Skeletal muscle cell (primary cell): ENCODE measurements at places on chromosomes 3 and 15.

DNA sequence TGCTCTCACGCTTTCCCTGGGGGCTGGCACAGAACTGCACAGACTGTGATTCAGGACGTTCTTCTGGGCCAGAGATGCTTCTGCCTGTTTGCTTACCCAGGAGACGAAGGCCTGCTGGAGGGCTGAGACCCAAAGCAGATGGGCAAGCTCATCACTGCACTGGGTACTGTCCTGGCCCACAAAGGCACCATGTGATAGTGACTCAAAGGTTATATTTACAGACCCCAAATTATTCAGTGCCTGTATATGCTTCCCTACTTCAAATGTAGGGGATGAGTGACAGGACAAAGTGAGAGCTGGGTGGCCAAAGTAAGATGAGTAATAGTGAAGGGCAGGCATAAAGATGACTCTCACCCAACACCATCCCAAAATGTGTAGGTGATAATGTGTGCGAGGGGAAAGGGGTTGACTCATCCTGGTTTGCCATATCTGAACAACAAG lies 127.4 kb downstream of the WDR76 start:
- DNase-seq: no peak

DNA sequence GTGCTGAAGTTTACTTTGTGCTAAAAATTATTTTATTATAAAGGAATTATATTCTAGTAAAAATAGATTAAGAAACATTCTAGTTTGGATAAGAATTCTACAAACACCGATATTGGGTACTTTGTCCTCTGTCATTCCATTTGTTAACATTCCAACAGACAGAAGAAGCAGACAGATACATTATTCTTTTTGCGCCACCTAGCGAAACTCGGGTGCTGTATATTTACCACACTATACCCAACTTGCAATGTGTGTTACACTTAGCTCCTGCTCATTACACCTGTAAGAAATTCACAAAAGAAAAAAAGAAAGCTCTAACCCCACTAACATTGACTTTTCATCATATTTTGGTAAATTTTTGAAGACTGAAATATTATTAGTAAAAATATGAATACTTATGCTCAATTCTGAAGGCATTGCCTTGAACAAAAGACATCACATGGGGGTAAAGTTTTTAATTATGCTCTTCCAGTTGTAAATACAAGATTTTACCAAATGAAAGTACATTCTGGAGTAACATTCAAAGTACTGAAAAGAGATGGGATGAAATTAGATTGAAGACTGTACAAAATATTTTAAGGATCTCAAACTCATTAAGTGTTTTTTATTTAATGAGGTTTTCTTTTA lies 136.5 kb upstream of the MLF1 start:
- DNase-seq: peak; percentile 20

GRCh38 chr3:103609472-103609871 lies 1174.7 kb downstream of the ZPLD1 start:
- DNase-seq: no peak

GRCh38 chr15:83561661-83562060 lies 92.3 kb upstream of the ADAMTSL3 start:
- no peak for DNase-seq

- DNase-seq: no peak
Observed at GRCh38 chr3:46960081-46960701, 16.4 kb downstream of the CCDC12 start.

GRCh38 chr3:167502401-167502800 lies 28.6 kb upstream of the SERPINI2 start:
- no peak for DNase-seq

- DNase-seq: no peak
Observed at GRCh38 chr3:8885536-8886316, 77.5 kb downstream of the RAD18 start.

DNA sequence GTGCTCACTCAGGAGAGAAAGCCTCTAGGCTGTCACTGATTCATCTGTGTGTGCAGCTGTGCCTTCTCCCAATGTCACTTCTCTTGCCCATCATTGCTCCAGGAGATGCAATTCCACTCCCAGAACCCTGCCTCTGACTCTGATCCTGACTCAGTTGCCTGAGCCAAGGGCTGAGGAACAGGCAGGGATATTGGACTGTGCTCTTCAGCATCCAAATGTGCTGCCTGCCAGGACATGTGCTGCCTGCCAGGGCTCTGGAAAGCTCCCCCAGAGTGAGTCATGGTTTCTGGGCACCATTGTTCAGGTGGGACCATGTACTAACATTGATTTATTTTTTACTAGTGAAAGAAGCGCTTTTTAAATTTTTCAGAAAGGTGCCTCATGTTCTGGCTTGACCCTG lies 71.0 kb downstream of the TRIM42 start:
- no peak for DNase-seq

DNA sequence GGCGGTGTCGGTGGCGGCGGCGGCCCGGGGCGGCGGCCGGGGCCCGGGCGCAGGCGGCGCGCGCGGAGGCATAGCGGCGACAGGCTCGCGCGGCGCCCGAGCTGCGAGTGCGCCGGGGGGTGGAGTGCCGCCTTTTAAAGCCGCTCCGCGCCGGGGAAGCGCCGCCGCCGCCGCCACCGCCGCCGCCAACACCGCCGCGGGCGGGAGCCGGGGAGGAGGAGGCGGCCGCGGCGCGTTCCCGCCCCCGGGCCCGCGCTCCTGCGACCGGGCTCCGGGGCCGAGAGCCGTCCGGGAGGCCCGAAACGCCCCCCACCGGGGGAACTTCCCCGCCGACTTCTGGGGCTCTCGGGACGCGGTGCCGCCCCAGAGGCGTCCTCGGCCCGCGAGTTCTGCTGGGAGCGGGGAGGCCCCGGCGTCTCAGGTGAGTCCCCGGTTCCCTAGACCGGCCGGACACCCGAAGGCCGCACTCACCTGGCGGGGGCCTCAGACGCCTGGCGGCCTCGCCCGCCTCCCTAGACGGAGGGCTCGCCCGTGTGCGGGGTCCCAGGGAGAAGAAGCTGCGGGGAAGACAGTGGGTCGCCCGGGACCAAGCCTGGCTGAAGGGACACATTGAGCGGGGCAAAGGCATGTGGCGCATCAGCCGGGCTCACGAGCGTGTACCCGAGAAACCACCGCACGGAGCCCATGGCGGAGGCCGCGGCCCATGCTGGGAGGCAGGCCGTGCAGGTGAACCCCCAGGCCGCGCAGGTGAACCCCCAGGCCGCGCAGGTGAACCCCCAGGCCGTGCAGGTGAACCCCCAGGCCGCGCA lies at the start of gene PCSK6:
TSS of gene PCSK6 (minus strand) at position 109 of the 809 bp plus-strand sequence. CDS start at position 72, 37 bp downstream.
- DNase-seq: no peak

- peak; percentile 69 for DNase-seq
Observed at GRCh38 chr3:58271901-58272501, 34.0 kb upstream of the RPP14 start.

GRCh38 chr3:17982211-17982880 lies 239.9 kb upstream of the TBC1D5 start:
- DNase-seq: no peak

- DNase-seq: no peak
Observed at GRCh38 chr3:154061001-154061370, 60.2 kb upstream of the ARHGEF26 start.

DNA sequence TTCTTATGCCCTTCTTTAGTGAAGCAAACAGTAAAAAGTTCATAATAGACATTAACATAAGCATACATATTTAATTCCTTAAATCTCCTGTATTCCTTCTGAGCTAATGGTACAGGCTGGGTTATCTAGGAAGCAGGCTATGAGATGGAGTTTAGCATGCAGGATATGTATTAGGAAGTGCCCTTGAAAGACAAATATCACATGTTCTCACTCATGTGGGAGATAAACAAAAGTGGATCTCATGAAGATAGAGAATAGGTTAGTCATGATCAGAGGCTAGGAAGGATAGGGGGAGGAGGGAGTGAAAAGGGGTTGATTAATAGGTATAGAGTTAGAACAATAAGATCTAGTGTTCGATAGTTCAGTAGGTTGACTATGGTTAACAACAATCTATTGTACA lies 105.4 kb downstream of the CLASP2 start:
- DNase-seq: no peak

- no peak for DNase-seq
Observed at GRCh38 chr15:78955355-78955754, 10.5 kb upstream of the CTSH start.

DNA sequence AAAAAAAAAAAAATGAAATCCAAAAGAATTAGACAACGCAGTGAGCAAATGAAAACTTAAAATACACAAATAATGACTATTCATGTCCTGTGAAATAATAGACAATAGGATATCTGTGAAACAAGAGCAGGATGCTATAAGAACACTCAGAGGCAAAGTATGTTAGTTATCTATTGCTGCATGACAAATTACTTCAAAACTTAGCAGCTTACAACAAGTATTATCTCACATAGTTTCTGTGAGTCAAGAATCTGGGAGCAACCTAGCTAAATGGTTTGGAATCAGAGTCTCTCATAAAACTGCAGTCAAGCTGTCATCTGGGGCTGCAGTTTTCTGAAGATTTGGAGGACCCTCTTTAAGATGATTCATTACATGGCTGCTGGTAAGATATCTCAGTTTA lies 36.5 kb upstream of the ZMAT3 start:
- DNase-seq: peak; percentile 47

- no peak for DNase-seq
Observed at GRCh38 chr15:89772932-89773583, 3.1 kb upstream of the MESP2 start.

- no peak for DNase-seq
Observed at GRCh38 chr3:66035763-66036477, 2.8 kb downstream of the MAGI1 start.

GRCh38 chr3:48595526-48596121 lies 495 bp upstream of the COL7A1 start:
- DNase-seq: peak; percentile 45

DNA sequence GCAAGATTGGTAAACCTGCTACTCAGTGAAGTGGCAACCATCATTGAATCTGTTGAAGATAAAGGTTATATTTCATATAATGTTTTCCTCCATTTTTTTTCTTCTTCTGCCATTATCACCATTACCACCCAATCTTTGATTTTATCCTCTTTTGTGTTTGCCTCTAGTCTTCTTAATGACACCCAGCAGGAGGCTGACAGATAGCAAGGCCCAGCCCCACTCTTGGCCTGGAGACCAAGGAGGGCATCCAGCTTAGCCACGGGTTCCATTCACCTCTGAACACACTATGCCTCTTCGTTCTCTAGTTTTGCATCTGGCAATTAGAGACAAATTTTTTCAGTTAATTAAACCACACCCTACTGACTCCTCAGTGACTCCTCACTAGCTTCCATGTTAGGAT lies 129.7 kb downstream of the TPRG1 start:
- no peak for DNase-seq

GRCh38 chr15:92454555-92455105 lies 60.9 kb downstream of the ST8SIA2 start:
- DNase-seq: no peak

DNA sequence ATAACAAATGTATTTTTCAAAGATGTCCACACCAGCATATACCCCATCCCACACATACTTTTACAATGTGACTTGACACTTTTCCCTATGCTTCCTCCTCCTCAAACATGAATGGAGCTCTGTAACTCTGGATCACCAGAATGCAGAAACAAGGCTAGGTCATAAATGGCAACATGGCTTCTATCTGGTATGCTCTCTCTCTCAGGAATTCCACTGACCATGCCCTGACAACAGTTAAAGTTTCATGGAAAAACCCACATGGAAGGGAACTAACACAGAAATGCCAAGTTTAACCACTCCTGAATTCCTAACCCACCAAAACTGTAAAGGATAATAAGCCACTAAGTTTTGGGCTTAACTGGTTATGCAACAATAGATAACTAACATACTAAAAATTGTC lies 19.9 kb downstream of the MYO9A start:
- no peak for DNase-seq

DNA sequence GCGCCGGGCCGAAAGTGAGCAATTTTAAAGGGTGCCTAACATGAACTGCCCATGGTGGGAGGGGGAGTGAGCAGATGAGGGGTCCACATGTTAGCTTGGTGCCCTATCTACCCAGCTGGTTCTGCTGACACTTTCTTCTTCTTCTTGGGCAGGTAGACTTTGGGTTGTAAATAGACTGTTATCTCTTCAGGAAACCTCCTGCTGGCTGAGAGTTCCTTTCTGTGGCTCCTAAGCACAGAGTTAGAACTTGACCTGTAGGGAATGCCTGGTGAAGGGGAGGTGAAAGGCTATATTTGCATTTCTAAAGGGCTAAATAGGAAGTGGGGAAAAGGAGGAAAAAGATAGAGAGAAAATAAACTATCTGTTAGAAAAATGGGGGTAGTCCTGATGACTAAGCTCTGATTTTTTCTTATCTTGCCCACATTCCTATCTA lies 521.4 kb upstream of the TGFBR2 start:
- no peak for DNase-seq

DNA sequence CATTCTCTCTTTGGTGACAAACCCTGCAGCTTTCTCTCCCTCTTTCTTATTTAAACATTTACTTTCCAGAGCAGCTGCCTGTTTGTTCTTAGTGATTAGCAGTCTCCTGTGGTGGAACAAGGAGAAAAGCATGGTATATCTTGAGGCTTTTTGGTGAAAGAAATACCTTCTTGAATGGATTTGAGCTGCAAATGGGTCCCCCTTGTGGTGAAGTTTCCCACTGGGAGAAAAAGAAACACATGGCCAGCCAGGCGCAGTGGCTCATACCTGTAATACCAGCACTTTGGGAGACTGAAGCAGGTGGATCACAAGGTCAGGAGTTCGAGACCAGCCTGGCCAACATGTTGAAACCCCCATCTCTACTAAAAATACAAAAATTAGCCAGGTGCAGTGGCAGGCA lies 48.3 kb upstream of the ACP3 start:
- no peak for DNase-seq

- no peak for DNase-seq
Observed at GRCh38 chr3:55882006-55882405, 394.9 kb upstream of the WNT5A start.

DNA sequence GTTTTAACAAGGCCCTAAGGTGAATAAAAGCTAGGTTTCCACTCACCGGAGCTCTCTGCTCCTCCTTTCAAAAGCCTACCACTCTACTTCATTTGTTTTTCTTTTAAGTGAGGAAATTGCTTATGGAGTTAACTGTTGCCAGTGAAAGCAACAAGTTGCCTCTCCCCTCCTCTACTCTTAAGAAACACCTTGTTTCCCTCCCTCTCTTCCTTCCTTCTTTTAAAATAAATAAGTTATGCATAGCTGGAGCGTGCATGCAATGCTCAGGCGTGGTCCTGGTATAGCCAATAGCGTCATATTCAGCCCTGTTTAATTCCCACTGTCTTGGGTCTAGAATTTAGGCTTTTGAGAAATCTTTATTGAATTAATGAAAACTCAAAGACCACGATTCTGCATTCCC lies 101.1 kb upstream of the IGF1R start:
- DNase-seq: no peak
